ENCODE measurements at places on chromosomes 2 and 18.
A peak's percentile ranks its signal among the peaks of the same experiment; 100 is the strongest.

- DNase-seq: no peak
Observed at GRCh38 chr2:234631646-234632514, 135.0 kb upstream of the ARL4C start.

DNA sequence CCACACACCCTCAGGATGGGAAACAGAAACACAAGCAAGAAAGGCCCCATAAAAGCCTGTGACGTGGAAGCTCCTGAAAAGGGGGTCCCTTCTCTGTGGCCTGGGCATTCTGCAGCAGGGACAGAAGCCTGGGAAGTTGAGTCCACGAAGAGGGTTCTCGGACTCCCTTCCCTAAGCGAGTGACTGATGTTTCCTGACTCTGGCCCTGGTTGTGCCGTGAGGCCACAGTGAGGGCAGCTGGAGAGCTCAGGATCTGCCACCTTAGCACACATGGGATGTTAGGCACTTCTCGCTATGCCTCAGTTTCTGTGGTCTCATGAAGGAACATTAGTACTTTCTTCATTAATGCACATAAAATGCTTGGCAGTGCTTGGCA lies 87.2 kb upstream of the ZFP36L2 start:
- DNase-seq: no peak

GRCh38 chr18:2114765-2115164 lies 456.5 kb downstream of the METTL4 start:
- DNase-seq: no peak

GRCh38 chr18:53509886-53510285 lies 714.6 kb downstream of the MBD2 start:
- DNase-seq: no peak

DNA sequence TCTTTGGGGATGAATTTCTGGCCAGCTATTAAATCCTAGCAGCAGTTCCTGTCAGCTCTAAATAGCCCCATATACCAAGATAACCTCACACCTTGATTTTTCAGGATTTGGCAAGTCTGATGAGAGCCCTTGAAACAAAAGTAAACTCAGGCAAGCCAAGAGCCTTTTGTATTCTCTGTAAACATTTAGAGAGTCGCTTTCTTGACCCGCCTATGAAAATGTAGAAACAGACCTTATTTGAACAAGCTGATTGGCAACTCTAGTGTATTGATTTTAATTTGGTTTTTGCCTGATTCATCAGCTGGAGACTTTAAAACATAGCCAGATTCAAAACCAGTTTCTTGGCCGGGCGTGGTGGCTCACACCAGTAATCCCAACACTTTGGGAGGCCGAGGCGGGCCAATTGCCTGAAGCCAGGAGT lies 43.4 kb downstream of the CABLES1 start:
- DNase-seq: no peak

DNA sequence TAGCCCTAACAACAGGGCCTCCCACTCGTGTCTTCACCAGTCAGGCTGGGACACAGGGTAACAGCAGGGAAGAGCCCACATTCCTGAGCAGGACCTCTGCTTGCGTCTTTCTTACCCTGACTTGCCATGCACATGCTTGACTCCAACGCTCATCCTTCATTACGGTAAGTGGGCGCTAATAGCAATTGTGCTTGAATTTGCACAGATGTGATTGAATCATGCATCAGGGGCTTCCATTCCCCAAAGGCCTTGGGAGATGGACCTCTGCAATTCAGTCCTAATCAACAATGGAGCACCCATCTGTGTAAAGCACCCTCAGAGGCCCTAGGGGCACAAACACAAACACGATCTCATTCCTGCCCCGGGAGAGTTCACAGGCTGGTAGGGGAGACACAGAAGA lies 13.5 kb downstream of the TEX51 start:
- no peak for DNase-seq

DNA sequence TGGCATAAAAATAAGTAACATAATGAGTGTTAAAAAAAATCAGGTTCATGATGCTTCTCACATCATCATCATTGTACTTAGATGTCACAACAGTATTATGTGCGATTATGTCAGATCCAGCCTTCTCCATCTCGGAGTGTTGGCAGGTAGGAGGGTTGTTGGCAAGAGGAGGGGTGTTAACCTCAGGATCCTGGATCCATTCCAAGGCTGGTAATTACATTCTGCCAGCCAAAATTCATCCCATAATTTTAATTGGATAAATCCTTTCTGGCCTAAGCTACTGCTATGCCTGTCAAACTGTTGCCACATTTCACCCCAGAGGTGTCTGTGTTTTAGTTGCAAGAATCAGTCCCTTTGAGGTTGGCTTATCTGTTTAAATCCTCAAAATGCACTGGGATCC lies 891 bp upstream of the FTCDNL1 start:
- no peak for DNase-seq

DNA sequence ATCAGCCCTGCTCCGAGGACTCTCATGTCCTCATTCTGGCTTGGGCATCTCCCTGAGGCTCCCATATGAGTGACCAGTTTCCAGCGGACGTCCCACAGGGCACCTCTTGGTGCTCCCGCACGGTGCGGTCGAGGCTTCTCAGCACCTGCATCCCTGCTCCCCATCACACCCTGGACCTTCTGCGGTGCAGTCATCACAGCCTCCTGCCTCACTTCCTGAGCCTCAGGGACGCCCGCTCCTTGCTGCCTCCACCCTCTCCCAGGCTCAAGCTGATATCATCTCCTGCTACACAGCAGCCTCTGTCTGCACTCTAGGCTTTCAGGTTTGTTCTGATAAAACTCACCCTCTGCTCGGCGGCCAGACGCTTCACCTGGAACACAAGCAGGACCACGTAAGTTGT lies 185.0 kb downstream of the TMEM18 start:
- DNase-seq: no peak

- DNase-seq: no peak
Observed at GRCh38 chr2:102033750-102034682, 42.3 kb downstream of the IL1R2 start.

DNA sequence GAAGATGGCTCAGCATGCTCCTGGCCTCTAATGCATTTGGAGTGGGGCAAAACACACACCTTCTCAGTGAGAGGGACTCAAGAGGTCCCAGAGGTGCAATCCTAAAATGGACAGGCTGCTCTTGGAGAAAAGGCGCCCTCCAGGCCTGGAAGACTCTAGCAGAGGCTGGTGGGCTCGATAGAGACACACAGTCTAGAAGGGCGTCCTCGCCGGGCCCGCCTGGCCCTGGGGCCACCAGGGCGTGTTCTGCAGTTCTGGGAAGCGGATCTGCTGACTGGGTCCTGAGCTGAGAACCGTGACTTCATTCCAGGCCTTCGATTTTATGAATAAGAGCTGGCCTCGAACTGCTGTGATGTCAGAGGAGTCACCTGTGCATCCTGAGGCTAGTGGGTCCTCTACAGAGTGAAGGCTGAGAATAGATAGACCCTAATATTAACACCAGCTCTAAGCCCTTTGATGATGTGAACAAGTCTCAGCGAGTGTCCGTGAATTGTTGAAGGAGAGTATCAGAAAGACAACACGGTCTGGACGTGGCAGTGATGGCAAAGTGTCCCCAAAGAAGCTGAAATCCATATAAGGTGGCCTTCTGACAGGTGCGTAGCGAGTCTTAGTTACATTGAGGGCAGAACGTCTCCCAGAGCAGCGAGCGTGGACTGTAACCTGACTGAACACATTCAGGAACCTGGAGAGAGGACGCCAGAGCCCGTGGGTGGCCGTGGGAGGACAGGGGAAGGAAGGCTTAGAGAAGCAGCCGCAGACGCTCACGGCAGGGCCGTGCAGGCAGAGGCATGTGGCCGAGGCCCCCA lies 136.9 kb downstream of the PTGR3 start:
- peak; percentile 13 for DNase-seq

- DNase-seq: no peak
Observed at GRCh38 chr18:79498662-79499061, 102.9 kb downstream of the NFATC1 start.

DNA sequence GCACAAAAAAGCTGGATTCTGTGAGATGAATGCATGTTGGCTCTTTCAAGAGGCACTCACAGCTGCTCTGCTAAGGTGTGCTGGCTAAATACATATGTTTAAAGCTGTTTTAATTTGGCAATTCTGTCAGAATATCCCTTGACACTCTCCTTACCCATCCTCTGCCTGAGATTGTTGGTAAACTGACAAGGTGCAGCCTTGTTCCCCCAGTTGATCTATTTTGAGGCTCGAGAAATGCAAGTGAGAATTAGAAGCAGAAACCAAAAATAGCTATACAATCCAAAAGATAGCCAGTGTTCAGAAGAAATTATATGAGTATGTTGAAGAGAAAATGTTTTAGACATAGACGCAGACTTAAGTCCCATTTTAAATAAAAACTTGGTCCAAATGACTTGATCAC lies 971.7 kb upstream of the GYPC start:
- DNase-seq: no peak

DNA sequence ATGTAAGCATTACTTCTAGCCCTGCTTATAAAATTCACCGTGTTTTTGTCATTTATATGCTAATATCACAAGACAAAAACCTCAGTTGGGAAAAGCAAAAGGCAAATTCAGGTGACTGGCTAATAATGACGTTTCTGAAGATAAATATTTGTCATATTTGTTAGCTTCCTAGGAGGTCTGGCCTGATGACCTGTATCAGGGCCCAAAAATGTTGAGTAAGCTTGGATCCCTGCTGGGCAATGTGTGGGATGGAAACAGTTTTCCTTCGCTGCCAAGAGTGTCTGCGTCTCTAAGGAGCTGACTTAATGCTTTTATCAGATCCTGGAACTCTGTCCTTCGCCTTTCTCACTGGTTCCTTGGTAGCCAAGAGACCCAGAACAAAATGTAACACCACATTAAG lies 230.1 kb upstream of the PXDN start:
- no peak for DNase-seq

DNA sequence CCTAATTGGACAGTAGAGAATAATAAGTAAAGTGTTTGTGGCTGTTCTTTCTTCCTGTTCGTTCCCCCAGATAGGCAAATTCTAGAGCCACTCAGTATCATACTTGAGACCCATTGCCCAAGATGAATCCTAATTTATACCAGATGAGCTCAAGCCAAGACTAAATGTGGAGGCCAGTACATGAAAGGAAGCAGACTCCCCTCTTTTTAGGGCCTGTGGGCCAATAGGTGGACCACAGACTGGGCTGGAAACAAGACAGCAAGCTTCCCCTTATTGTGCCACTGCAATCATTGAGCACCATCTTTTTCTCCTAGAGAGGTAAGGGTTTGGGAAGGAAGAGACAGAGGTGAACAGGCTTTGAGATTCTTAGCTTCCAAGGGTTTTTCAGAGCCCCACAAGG lies 141.9 kb downstream of the MGAT5 start:
- no peak for DNase-seq

DNA sequence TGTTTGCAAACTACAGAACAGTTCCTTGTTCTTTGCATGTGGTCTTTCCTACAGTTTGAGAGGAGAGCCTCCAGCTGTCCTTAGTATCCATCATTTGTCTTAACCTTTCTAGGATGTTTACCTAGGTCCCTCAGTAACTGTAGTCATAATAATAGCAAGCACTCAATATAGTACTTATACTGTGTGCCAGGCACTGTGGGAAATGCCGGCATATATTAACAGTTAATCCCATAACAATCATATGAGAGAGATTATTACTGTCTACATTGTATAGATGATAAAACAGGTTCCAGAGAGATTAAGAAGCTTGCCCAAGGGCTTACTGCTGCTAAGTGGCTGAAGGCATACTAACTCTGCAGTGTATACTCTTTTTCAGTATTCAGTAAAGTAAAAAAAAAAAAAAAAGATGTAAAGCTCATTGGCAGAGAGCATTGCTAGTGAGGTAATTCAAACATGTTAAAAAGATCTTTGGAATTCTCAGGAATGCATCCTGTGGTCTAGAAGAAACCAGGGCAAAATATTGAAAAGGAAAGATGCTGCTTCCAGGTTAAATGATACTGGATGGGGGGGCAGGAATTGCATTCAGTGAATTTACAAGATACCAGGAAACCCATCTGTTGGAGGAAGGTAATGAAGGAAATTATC lies 72.3 kb downstream of the SPTBN1 start:
- no peak for DNase-seq

- DNase-seq: no peak
Observed at GRCh38 chr18:75268364-75268646, 57.7 kb downstream of the TSHZ1 start.

GRCh38 chr2:241774419-241775222 lies 2.0 kb upstream of the GAL3ST2 start:
- DNase-seq: no peak

GRCh38 chr2:75710220-75710576 lies 517 bp downstream of the GCFC2 start:
- DNase-seq: no peak

GRCh38 chr18:41972067-41972925 lies 17.3 kb downstream of the PIK3C3 start:
- DNase-seq: no peak

GRCh38 chr2:71945603-71945959 lies 202.1 kb downstream of the CYP26B1 start:
- DNase-seq: no peak

- DNase-seq: no peak
Observed at GRCh38 chr2:88126772-88127637, 857 bp downstream of the FABP1 start.

- no peak for DNase-seq
Observed at GRCh38 chr18:21743166-21743832, 2.7 kb downstream of the MIB1 start.

GRCh38 chr2:153823880-153824279 lies 47.8 kb upstream of the GALNT13 start:
- DNase-seq: no peak

GRCh38 chr18:57794951-57795728 lies 8.0 kb downstream of the ATP8B1 start:
- no peak for DNase-seq

DNA sequence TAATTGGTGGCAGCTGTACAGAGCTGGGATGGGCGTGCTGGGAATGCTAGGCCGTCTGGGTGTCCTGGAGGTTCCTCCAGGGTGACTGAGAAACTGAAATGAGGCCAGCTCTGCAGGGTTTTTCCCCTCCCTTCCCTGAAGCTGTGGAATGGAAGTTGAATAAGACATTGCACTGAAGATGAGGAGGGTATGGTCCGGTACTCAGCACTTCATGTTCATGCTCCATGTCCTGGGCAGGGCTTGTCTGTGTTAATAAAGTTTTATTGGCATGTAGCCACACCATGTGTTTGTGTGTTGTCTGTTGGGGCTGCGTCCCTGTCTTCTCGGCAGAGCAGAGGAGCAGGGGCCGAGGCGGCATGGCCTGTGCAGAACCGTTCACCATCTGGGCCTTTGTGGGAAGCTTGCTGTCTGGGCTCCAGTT lies 154.0 kb downstream of the LDLRAD4 start:
- DNase-seq: peak; percentile 19

- no peak for DNase-seq
Observed at GRCh38 chr2:152466980-152467676, 132.2 kb downstream of the FMNL2 start.

- DNase-seq: no peak
Observed at GRCh38 chr2:133104871-133105270, 434.9 kb upstream of the LYPD1 start.

GRCh38 chr2:12720278-12720620 lies 3.5 kb downstream of the TRIB2 start:
- DNase-seq: no peak

GRCh38 chr2:217993817-217994463 lies 8.9 kb downstream of the TNS1 start:
- DNase-seq: peak; percentile 67

- DNase-seq: no peak
Observed at GRCh38 chr2:129299338-129299737, 680.1 kb upstream of the RAB6C start.

- no peak for DNase-seq
Observed at GRCh38 chr2:105915005-105915558, 170.4 kb downstream of the NCK2 start.

GRCh38 chr2:222708274-222708710 lies 36.8 kb downstream of the MOGAT1 start:
- peak; percentile 85 for DNase-seq

Data from activated T-cell treated with anti-CD3 and anti-CD28 coated beads, Interleukin-2, amount 50 U/mL, for 48 hours (primary cell).